Renal pelvis (tissue), 12 donors: ENCODE measurements at places on chromosomes 11 and 22. TPM values are rescaled to one million over a fixed set of nuclear protein-coding genes. Genes with fewer than 3 reads are reported as not detected.

DNA sequence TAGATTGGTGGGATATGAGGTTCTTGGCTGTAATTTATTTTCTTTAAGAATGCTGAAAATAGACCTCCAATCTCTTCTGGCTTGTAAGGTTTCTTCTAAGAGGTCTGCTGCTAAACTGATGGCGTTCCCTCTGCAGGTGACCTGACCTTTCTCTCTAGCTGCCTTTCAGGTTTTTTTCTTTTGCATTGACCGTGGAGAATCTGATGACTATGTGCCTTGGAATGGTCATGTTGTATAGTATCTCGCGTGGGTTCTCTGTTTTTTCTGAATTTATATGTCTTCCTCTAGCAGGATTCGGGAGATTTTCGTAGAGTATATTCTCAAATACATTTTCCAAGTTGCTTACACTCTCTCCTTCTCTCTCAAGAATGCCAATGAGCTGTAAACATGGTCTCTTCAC lies 122.2 kb downstream of the DDX10 start:
- DNase-seq: no peak

GRCh38 chr11:124863137-124863825 lies 2.0 kb upstream of the ROBO3 start:
- no peak for DNase-seq

GRCh38 chr11:18706330-18707243 lies 8.0 kb downstream of the TMEM86A start:
- DNase-seq: peak; percentile 87

DNA sequence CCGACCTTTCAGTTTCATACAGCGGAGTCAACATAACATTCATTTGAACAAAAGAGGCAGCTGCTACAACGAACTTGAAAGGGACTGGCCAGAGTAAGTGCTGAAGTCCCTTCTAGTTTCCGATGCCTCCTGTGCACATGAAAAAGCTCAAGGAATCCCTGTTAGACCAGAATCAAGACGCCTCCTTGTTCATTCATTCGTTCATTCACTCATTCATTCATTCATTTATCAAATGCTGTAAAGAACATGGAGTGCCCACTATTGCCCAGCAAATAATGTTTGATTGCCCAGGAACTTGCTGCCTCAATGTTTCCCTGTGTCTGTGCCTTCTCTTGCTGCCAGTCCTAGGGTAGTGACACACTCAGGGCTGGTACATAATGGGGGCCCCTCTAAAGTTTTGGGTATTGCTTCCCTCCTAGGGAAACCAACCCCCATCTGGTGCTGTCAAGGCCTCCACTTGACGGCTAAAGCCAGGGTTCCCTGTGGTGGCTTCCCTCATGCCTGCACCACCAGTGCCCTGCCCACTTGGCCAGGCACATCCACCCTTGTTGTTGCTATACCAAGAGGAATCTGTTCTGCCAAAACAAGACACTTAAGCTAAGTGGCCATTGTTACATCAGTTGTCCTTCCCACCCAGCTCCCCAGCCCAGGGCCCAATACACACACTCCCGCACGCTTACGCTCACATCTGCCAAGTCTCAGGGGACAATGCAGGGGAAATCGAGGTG lies 3.8 kb downstream of the TMPRSS13 start:
- DNase-seq: no peak

XRCC6 gene
- polyA plus RNA-seq: 379 TPM

PITPNM1 gene
- polyA plus RNA-seq: 35.4 TPM
